ENCODE measurements at places on chromosomes 13 and 19.

DNA sequence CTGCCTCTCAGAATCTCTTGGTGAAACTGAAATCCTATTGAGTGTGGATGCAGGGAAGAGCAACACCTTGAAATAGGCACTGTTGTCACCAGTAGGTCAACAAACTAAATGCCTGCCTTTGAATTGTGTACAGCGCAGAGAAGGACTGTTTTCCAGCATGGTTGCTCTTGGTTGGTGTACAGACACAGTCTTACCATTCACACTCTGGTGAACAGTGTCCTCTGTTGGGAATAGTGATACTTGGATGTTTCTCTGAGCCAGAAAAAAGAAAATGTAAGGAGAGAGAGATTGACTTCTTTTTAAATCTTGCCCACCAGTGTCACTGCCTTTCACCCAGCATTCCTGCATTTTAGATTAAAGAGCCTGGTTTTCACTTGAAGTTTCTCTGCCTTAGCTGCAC, 179.7 kb downstream of the STK24 start:
- no peak for DNase-seq

DNA sequence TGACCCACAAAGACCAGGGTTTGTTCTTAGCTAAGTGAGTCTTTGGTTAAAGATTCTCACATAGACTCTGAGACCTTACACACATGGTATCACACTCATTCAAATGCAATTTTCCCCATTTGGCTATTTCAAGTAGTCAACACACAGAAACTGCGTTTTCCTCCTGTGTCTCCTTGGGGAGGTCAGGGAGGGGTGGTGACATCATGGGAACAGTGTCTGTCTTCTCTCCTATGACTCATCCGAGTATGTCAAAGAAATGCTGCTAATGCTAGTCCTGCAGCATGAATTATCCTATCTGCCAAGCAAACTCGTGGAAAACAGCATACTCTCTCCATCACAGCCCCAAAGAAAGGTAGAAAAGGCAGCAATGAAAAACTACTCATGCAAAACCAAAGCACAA, 100.2 kb downstream of the ENOX1 start:
- no peak for DNase-seq

DNA sequence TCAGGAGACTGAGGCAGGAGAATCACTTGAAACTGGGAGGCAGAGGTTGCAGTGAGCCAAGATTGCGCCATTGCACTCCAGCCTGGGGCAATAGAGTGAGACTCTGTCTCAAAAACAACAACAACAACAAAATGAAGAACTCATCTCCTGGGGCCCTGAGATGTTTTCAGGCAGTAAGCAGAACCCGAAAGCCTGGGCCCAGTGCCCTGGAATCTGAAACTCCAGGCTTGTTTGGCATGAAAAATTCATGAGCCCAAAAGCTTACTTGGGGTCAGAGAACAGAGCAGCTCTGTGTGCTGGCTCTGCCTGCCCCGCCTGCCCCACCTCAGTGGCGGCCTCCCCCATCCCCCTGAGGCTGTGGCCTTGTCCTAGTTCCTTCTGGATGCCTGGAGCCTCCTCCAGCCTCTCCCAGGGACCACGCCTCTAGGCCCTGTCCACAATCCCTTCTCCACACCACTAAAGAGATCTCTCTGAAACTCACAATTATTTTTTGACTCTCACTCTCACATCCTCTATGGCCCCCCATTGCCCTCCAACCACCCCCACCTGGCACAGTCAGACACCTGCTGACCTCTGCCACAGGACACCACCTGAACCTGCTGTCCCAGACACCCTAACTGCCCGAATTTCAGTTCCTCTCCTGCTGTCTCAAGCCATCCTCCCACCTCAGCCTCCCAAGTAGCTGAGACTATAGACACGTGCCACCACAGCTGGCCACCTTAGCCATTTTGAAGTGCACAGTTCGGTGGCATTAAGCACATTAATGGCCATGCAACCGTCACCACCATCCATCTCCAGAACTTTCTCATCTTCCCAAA, 6.9 kb upstream of the AP1M2 start:
- no peak for DNase-seq

- no peak for DNase-seq
Observed at GRCh38 chr19:34588249-34588648, 88.7 kb downstream of the SCGB2B2 start.

GRCh38 chr13:33379608-33380007, 94.1 kb upstream of the STARD13 start:
- DNase-seq = no peak

DNA sequence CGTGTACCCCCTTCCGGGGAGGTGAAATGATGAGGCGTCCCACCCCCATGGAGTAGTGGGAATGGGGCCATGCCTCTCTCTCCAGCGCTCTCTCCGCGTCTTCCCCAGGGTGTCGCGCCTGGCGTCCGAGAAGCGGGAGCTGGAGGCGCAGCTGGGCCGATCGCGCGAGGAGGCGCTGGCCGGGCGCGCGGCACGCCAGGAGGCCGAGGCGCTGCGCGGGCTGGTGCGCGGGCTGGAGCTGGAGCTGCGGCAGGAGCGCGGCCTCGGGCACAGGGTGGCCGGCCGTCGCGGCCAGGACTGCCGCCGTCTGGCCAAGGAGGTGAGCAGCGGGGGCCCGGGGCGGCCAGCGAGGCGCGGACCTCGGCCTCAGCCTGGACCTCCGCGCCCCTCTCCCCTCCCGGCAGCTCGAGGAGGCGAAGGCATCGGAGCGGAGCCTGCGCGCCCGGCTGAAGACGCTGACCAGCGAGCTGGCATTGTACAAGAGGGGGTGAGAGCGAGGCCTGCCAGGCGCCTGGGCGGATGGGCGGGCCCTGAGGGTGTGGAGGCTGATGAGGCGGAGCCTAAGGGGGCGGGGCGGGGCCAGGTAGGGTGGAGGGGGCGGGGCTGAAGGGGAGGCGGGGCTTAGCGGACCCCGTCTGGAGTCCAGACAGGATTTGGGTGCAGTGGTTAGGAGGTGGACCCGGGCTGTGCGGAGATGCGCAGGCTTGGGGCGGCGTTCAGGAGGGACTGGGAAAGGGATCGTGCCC, 7.7 kb downstream of the PGLYRP1 start:
- peak; percentile 36 for DNase-seq

DNA sequence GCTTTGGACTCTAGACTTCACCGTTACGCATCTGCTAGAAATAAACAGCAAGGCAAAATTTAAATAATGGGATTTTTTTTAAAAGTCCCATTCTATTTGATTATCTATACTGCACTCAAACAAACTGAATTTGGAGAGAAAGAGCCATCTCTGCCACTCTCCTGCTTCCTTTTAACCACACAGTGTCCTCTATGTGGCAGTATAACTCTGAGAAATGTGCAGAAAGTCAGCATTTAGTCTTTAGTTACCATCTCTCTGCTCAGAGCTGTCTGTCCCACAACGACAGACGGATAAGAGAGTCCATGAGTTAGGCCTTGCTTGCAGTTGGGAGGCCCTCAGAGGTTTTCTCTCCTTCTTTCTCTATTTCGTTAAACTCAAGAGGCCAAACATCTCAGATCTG, 21.2 kb downstream of the CCNA1 start:
- no peak for DNase-seq

- DNase-seq = no peak
Observed at GRCh38 chr13:96214824-96215445, 125.0 kb downstream of the HS6ST3 start.

- DNase-seq = no peak
Observed at GRCh38 chr19:33815380-33816340, 19.0 kb downstream of the KCTD15 start.

DNA sequence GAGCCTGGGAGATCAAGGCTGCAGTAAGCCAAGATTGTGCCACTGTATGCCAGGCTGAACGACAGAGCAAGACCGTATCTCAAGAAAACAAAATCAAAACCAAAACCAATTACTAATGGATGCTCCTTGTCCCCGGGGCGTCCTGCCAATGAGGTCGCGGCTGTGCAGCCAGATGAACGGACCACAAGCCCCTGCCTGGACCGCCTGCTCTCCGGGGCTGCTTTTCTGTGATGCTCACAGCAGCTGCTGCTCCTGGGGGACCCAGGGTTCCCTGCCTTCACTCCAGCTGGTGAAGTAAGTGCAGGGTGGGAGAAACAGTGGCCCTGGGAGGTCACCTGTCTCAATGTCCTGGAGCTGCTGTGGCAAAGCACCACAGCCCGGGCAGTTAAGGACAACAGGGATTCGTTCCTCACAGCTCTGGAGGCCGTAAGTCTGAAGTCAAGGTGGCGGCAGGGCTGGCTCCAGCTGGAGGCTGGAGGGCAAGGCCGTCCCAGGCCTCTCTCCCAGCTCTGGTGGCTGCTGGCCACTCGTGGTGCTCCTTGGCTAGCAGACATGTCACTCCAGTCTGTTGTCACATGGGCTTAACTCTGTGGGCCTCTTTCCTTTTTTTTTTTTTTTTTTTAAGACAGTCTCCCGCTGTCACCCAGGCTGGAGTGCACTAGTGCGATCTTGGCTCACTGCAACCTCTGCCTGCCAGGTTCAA, 10.1 kb downstream of the COPE start:
- DNase-seq = no peak

DNA sequence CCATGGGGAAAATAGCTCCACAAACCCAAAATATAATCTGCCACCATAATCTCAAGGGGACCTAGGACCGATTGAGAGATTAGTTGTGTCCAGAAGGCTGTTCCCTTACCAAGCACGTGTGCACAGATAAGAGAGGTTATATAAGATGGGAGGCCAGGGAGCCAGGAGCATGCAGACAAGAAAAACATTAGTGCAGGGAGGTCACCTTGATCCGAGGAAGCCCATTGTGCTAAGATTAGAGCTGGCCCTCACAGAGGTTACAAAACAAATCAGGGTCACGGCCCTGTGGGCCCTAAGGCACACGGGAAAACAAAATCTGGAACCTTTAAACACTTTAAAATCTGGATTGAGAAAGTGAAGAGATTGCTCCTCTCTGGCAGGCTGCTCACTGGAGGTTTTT, 37.7 kb downstream of the RGCC start:
- no peak for DNase-seq

GRCh38 chr19:44741258-44741731, 7.2 kb upstream of the BCL3 start:
- no peak for DNase-seq

DNA sequence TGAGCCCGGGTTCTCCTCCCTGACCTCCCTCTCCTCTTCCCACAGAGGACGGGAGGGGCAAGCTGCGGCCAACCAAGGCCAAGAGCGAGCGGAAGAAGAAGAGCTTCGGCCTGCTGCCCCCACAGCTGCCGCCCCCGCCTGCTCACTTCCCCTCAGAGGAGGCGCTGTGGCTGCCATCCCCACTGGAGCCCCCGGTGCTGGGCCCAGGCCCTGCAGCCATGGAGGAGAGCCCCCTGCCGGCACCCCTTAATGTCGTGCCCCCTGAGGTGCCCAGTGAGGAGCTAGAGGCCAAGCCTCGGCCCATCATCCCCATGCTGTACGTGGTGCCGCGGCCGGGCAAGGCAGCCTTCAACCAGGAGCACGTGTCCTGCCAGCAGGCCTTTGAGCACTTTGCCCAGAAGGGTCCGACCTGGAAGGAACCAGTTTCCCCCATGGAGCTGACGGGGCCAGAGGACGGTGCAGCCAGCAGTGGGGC, 162.2 kb downstream of the KDM4B start:
- DNase-seq = no peak

DNA sequence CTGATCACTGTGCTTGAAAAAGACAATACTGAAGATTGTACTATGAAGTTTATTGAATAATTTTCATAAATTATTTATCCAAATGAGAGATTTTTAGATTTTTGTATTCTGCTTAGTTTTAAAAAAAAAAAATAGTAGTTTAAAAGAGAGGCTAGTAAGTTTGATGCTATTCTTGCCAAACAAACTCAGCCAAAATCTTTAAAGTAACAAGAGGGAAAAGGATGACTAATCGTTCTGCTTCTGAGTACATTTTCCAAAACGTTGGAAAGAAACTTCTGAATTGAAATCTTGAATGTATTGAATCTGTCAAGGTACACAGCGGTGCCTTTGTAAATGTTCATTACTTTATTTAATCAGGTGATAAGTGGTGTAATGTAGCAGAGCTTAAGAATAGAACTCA, 34.4 kb downstream of the NUP58 start:
- DNase-seq = no peak

- no peak for DNase-seq
Observed at GRCh38 chr13:23767838-23768237, 121.4 kb downstream of the MIPEP start.

GRCh38 chr13:50291611-50292010, 276.4 kb downstream of the KCNRG start:
- no peak for DNase-seq

DNA sequence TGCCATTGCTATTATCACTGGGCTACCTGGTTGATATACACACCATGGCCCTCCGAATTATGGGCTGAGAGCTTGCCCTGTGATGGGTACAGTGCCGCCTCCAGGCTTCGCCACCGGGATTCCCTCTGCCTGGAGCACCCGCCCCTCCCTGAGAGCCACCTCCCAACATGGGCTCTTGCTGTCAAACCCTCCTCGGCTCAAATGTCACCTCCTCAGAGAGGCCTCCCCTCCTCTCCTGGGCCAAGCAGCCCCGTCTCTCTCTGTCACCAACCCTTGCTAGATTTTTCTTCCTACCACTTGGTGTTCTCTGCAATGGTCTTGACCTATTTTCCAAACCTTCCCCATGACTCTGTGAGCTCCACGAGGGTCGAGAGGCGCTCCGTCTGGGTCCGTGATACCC, 12.2 kb upstream of the TLE2 start:
- no peak for DNase-seq

GRCh38 chr19:19304186-19304965, 15.9 kb downstream of the SUGP1 start:
- DNase-seq = no peak

- no peak for DNase-seq
Observed at GRCh38 chr13:34678154-34678553, 263.9 kb upstream of the NBEA start.

GRCh38 chr13:29902632-29903305, 52.4 kb upstream of the UBL3 start:
- DNase-seq = no peak

DNA sequence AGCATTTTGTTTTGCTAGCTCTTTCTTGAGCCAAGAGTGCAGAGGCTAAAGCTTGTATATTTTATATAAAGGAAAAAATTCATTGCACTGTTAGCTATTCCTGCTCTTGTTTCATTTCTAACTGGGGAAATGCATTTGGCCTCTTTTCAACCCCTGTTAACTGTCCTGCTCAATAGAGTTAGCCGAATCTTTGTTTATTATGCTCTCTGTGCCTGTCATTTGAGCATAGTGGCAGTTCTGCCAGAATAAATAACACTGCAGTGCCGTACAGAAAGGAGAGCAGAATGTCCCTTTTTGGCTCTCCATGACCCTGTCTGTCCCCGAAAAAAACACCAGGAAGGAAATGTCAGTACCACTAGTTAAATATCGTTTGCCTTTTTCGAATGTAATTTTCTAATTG, 350.8 kb downstream of the MYO16 start:
- DNase-seq = no peak
